ENCODE measurements at places on chromosomes 6 and 20. TPM values are rescaled to one million over a fixed set of nuclear protein-coding genes. Genes with fewer than 3 reads are reported as not detected.

GRCh38 chr6:89939144-89939543 lies 44.9 kb downstream of the GJA10 start:
- no peak for DNase-seq

GRCh38 chr20:23629017-23629541 lies 8.7 kb downstream of the CST3 start:
- DNase-seq: peak; percentile 48

GRCh38 chr20:6662309-6662708 lies 105.2 kb upstream of the BMP2 start:
- DNase-seq: no peak

GRCh38 chr6:39451831-39452230 lies 129.3 kb upstream of the KCNK16 start:
- DNase-seq: no peak

DNA sequence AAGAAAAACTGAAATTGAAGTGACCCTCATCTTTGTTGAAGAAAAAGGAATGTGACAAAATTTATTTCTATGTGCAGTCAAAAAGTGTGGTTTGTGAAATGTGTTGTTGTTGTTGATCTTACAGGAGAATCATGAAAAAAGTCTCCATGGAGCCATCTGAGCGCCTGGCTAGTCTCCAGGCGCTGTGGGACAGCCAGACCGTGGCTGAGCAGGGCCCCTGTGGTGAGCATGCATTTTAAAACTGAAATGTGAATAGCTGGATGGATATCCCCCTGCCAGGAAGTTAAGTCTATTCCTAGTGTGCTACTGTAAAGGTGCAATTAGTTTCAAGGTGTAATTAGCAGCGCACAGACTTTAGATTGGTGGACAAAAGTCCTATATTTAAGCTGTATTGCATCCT lies 170.6 kb downstream of the CARMIL1 start:
- no peak for DNase-seq

The TMEM63B gene
- total RNA-seq: 14.0 TPM

Data from pulmonary artery endothelial cell (primary cell).